ENCODE measurements at places on chromosomes 5 and 9.

DNA sequence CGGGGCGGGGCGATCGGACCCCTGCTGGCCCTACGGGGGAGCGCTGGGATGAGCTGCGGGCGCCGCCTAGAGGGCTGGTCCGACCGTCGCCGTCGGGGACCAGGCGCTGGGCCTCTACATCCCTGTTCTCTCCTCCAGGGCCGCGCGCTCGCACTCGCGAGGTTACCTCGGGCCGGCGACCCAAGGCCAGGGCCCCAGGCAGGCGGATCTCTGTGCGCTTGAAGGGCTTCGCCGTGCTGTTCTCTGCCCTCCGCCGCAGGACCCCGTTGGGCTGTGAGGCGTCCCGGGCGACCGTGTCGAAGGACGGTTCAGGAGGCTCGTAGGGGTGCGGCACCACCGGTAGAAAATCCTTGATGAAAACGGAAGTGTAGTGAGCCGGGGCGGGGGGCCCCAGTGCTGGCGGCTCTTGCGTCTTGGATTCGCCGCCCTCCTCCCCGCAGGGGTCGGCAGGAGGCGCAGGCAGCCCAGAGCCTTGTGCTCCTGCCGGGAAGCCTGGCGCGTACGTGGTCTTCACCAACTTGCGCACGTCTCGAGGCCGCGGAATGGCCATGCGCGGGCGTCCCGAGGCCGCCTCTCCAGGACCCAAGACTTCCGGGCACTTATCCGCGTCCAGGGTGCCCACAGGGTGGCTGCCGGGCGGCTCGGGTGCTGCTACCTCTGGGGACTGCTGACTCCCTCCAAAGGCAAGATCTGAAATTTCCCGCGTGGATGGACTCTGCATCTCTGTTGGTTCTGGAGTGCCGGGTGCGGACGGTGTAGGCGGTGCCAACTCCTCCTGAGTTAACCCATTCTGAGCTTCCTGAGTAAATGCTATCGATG is 2.0 kb downstream of the PROB1 start:
- peak; percentile 60 for DNase-seq

- DNase-seq, result no peak
Measured at GRCh38 chr9:86488345-86488744, 134.1 kb upstream of the TUT7 start.

- no peak for DNase-seq
Measured at GRCh38 chr5:159489779-159490178, 159.5 kb upstream of the IL12B start.

DNA sequence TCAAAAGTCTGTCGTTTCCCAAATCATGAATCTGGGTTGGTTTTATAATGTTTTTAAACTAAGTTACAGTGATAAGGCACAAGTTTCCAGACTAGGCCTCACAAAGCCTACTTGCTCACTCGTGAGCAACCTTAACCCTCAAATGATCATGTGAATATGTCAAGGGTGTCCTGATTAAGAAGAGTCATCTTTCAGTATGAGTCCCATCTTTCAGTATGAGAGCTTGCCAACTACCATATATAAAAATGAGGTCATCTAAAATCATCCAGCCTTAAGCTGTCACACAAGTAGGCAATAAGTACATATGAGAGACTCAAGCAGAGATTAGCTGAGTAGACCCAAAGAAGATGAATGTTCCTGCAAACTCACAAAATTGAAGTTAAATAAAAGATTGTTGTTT is 668.4 kb upstream of the FAM174A start:
- DNase-seq, result no peak

GRCh38 chr5:16690243-16690852 is 73.6 kb upstream of the RETREG1 start:
- DNase-seq, result no peak

GRCh38 chr9:15513335-15513734 is 2.6 kb upstream of the PSIP1 start:
- DNase-seq, result no peak

DNA sequence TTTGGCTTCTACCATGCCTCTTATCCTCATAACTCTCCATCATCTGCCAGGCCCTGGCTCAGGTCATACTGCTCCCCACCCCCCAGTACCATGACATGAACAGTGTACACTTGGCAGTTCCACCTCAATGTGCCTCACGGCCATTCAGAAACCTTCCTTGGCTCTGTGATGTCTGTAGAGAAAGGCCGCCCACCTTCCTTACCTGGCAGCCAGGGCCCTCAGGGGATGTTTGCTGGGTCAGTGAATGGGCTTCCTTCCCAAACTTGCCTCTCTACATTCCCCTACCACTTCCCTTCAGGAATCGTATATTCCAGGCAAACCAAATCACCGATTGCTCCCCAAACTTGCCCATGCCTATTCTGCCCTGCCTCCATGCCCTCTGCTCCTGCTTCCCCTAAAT is 101.1 kb downstream of the PSD2 start:
- DNase-seq, result no peak

GRCh38 chr5:107302441-107302840 is 368.3 kb downstream of the EFNA5 start:
- DNase-seq, result no peak

- no peak for DNase-seq
Measured at GRCh38 chr5:177373806-177374205, 10.4 kb upstream of the SLC34A1 start.
